Suprapubic skin (tissue), 4 donors: ENCODE measurements at places on chromosomes 2 and 18. TPM values are rescaled to one million over a fixed set of nuclear protein-coding genes. Genes with fewer than 3 reads are reported as not detected.
A peak's percentile ranks its signal among the peaks of the same experiment; 100 is the strongest.

Gene DSG4
- total RNA-seq, result 20.9 TPM

Gene REEP1
- 2.1 TPM for total RNA-seq

Gene MARCO
- total RNA-seq, result 9.1 TPM

DNA sequence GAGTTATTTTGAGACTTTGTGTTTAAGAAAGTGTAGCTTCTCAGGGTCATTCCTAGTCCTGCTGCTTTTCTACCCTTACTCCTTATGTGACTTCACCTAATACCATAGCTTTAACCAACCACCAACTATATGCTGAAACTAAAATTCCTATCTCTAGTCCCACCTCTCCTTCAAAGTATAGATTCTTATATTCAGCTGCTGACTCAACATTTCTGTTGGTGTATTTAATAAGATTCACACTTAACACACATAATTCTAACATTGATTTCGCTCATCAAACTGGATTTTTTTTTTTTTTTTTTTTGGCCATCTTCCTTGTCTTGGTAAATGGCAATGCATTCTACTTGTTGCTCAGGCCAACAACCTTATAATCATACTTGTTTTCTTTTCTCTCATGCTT lies 30.1 kb downstream of the TAF1B start:
- H3K27me3 ChIP-seq, result no peaks in the 10 kb centered on the region
- no peak overlapping the region for H3K4me3 ChIP-seq
- peaks cover 62% of the 10 kb centered on the region for H3K36me3 ChIP-seq
- DNase-seq, result no peak

GRCh38 chr2:46486436-46486835 lies 7.1 kb downstream of the TMEM247 start:
- no peak for DNase-seq
- no peaks in the 10 kb centered on the region for H3K27me3 ChIP-seq
- no peak overlapping the region for H3K27ac ChIP-seq
- H3K4me3 ChIP-seq, result no peak overlapping the region
- H3K4me1 ChIP-seq, result peaks cover 18% of the 10 kb centered on the region
- H3K36me3 ChIP-seq, result no peaks in the 10 kb centered on the region

DNA sequence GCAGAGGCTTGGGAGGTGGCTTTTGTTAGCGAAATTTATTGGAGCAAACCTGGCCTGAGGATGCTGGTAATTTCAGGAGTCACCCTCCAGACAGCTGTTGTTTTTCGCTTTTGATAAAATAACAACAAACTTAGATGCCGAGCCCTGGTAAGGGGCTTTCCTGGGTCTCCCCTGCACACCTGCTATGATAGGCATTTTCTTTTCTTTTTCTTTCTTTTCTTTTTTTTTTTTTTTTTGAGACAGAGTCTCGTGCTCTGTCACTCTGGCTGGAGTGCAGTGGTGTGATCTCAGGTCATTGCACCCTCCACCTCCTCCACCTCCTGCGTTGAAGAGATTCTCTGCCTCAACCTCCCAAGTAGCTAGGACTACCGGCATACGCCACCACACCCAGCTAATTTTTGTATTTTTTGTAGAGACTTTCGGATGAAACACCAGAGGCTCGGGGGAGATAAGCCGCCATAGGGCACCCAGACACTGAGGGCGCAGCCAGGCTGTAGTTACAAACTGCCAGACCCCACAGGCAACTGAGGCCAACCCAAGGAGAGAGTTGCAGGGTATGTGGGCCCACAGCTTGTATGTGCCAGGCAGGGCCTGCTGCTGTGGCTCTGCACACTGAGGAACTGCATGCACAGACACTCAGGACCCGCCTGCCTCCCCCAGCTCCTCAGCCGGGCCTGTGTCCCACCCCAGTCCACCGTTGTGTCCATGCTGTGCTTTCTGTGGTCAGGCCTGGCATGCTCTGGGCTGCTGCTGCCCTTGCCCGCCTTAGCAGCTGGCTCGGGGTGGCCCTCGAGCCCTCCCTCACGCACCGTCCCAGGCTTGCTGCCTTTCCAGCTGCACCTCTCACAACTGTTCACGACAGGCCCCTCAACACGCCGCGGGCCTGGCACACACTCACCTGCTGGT lies 3.9 kb downstream of the GYPC start:
- H3K27me3 ChIP-seq, result no peaks in the 10 kb centered on the region
- no peak overlapping the region for H3K4me3 ChIP-seq
- peak overlapping the region; percentile 95 for H3K27ac ChIP-seq
- peaks cover 63% of the 10 kb centered on the region for H3K4me1 ChIP-seq
- DNase-seq, result no peak
